ENCODE measurements at places on chromosomes 11 and 22.

DNA sequence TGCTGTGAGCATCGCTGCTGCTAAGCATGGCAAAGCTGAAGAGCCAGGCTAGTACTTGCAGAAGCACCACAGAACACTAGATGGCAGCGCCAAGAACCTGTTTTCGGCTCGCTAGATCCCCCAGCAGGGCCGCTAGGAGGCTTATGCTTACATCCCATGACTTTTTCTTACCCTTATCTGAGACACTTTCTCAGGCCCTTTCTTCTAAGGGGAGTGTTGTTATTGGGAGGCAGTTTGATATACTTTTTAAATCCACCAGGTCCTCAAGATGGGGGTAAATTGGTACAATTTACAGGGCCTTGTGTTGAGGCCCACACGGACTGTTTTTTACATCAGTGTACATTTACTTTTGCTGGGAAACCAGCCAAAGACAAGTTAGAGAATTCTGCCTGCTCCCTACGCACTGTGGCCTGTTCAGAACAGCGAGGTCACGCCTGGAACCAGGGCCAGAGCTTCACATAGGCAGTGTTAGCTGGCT, 4.0 kb downstream of the TRIM6 start:
- DNase-seq: peak; percentile 86

DNA sequence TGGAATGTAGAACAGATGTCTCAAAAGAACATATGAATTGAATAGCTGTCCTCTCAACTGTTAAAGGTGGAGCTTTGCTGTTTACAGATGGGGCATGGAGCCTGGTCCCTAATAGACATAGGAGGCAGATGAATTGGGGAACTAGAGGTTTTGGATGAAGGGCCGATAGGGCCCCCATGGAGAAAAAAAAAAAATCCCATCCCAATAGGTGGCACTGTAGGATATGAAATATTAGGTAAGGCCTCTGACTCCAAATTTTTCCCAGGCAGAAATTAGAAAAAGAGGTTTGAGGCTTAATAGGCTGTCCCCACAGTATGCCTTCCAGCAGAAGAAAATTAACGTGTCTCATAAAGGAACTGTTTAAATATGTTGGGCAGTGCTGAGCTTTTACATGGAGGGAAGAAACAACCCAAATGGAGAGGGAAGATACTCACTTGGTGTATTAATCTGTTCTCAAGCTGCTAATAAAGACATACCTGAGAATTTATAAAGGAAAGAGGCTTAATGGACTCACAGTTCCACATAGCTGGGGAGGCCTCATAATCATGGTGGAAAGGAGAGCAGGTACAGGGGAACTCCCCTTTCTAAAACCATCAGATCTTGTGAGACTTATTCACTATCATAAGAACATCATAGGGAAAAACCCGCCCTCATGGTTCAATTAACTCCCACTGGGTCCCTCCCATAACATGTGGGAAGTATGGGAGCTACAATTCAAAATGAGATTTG, 30.1 kb upstream of the TMEM45B start:
- no peak for DNase-seq

GRCh38 chr11:85893395-85893794, 38.2 kb downstream of the CCDC83 start:
- DNase-seq: no peak

GRCh38 chr22:46078241-46079092, 71.9 kb upstream of the PPARA start:
- peak; percentile 78 for DNase-seq

- DNase-seq: no peak
These were observed 82.4 kb downstream of the MYEOV start for GRCh38 chr11:69376155-69377028.

GRCh38 chr11:70824605-70825245, 426.4 kb downstream of the CTTN start:
- peak; percentile 63 for DNase-seq

DNA sequence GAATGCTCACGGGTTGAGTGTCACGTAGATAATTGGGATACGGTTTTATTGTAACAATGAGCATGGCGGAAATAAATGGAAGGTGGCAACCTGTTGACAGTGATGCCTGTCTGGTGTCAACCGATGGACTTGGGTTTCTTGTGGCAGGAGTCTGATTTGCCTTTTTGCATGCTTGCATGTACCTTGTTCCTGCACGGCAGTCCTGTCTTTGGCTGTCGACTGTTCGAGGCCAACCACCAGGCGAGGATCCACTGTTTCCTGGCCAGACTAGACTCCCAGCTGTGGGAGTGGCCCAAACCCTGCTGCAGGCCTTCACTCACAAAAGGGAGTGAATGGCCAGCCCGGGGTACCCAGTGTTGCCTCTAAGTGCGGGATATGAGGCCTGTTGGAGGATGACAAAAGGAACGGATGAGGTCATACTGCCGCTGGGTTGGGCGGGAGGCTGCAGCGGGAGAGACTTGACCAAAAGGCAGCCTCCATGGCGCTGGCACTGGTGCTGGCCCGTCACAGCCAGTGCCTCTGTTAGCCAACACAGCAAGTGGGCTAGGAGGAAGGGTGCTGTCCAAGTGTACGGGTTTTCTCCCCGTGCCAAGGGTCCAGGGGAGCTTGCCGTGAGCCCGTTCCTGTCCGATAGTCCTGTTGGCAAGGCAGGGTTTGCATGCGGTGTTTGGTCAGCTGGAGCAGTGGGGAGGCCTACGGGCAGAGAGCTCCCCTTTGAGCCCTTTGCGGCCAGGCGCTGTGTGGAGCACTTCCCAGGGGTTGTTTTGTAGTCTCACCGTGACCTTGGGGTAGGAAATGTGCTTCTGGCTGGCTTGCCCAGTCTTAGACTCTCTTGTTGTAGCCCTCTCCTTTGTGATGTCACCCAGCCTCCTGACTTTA, 974 bp downstream of the DGCR8 start:
- DNase-seq: peak; percentile 29

DNA sequence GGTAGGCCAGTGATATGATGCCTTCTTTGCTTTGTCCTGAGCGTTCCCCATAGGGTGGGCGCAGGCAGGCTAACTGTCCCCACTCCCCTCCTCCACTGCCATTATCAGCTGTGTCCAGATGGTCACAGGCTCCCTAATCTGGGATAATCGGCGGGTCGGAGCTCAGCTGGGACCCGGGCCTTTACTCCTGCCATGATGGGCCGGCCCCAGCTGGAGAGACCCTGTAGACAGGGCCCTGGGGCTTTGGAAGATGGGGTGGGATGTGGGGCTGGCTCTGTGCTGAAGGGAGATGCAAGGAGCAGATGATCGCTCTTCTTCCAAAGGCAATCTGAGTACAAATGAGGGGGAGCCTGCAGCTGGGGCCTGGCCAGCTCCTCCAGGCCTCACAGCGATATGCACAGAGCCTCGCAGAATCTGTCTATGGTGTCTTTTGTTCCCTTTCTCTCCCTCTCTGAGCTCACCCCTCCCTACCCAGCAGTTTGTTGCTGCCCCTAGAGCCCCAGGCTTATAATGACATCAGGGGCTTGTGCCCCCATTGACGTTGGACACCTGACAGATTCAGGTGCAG, 11.9 kb downstream of the KLHL35 start:
- DNase-seq: peak; percentile 75

GRCh38 chr22:25362215-25362882, 142.9 kb downstream of the CRYBB2 start:
- peak; percentile 84 for DNase-seq

DNA sequence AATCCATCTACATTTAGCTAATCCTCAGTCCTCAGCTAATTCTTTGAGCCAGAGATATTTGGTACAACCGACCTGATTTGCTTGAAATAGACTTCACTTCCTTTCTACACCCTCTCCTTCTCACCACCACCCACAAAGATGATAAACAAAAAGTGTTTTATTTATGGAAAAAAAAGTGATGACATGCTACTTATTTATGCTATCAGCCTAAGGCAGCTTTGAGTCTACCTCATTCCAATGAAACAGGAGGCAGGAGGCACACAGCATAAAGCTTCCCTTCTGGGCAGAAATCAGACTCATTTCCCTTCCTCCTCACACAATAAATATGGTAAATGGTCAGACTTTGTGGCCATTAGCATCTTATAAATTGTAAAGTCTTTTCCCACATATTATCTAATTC, 325.7 kb downstream of the SOX6 start:
- DNase-seq: no peak

- no peak for DNase-seq
These were observed 11.9 kb upstream of the TMPRSS4 start for GRCh38 chr11:118064956-118065355.

Data from testis (tissue), 5 donors.